ENCODE measurements at places on chromosomes 3 and 15. TPM values are rescaled to one million over a fixed set of nuclear protein-coding genes. Genes with fewer than 3 reads are reported as not detected.

DNA sequence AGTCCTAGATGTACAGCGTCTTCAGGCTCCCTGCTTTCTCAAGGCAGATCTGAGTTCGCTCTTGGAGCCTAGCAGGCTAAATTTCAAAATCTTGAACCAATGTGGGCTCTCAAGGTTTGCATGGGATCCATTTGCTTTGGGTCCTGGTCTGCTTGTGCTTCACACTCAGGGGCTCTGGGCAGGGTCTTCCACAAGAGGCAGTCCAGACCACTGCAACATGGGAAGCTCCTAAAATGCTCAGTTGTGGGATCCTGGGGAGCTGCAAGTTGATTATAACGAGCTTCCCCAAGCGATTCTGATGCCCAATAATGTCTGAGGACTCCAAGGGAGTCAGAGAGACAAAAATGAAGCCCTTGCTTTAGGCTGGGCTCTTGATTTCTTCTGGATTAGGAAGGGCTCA is 6.7 kb downstream of the NUTM1 start:
- DNase-seq, result no peak

DNA sequence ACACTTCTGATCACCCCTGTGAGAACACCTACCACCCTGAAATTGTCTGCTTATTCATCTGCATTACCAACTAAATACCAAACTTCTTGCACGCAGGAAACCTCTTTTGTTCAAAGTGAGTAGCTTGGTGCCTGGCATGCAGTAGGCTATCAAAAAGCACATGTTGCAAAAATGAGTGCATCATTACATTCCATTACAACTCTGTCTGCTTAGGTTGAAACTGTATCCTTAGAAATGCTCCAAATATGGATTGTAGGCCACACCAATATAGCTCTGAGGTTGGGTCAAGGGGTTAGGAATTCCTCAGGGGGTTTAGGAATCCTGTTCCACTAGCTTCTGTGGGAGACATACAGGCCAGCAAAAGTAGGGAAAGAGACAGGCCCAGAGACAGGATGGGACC is 107.2 kb downstream of the THRB start:
- DNase-seq, result no peak

GRCh38 chr15:78921517-78921916 is 23.3 kb downstream of the CTSH start:
- DNase-seq, result no peak

GRCh38 chr3:178439504-178439903 is 96.7 kb upstream of the KCNMB2 start:
- peak; percentile 62 for DNase-seq

- DNase-seq, result peak; percentile 94
Measured at GRCh38 chr15:57510647-57511046, 81.1 kb upstream of the MYZAP start.

GRCh38 chr15:85116066-85116465 is 134.4 kb downstream of the PDE8A start:
- no peak for DNase-seq

- DNase-seq, result peak; percentile 41
Measured at GRCh38 chr3:141401573-141402475, 33.5 kb downstream of the ZBTB38 start.

GRCh38 chr3:74200952-74201351 is 413.5 kb downstream of the CNTN3 start:
- no peak for DNase-seq

GRCh38 chr3:52006017-52006819 is 10.5 kb upstream of the RPL29 start:
- DNase-seq, result no peak

- DNase-seq, result no peak
Measured at GRCh38 chr3:161798016-161798415, 301.4 kb downstream of the OTOL1 start.

DNA sequence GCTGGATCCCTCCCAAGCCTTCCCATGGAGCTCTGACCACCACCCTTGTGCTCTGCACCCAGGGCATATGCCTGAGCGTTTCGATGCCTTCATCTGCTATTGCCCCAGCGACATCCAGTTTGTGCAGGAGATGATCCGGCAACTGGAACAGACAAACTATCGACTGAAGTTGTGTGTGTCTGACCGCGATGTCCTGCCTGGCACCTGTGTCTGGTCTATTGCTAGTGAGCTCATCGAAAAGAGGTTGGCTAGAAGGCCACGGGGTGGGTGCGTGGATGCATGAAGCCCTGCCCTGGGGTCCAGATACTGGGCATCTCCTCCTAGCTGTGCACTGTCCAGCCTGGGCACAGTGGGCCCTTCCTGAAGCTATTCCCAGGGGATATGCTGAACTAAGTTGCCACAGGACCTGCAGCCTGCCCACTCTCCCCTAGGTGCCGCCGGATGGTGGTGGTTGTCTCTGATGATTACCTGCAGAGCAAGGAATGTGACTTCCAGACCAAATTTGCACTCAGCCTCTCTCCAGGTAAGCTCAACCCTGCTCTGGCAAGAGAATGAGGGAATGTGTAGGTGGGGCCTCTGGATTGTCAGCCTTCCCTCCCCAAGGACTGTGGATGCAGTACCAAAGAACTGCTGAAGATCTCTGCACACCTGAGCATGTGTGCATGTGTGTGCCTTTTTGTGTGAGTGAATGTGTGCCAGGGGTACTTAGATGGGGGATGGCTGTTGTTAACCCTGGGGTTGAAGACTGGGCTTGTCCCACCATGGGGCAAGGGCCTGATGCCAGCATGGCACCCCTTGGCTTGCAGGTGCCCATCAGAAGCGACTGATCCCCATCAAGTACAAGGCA is 2.1 kb downstream of the MYD88 start:
- no peak for DNase-seq

DNA sequence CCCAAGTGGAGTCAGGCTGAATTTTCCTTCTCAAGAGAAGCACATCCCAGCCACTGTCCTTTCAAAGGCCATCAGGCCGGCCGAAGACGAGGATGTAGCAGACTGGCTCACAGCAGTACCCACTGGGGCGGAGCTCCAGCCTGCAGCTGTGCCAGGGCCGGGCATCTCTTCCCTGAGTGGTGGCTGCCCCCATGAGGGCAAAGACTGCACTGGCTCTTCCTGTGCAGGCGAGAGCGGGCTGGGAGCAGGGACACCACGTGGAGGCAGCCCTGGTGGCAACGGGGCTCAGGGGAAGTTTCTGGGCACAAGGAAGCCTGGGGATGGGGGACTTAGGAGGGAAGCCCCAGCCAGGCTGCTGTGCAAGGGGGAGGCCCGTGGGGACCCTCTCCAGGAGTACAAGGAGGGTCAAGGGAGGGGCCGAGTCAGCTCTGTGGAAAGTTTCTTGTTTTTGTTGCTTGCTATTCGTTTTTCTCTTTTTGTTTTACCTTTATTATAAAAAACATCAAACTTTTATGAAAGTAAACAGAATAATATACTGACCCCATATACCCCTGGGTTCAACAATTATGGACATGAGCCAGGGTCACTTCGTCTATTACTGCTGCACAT is 66.1 kb downstream of the RPN1 start:
- peak; percentile 74 for DNase-seq

GRCh38 chr3:53792866-53793265 is 53.4 kb downstream of the CHDH start:
- DNase-seq, result no peak

GRCh38 chr15:70783610-70784022 is 20.3 kb upstream of the UACA start:
- DNase-seq, result peak; percentile 82

DNA sequence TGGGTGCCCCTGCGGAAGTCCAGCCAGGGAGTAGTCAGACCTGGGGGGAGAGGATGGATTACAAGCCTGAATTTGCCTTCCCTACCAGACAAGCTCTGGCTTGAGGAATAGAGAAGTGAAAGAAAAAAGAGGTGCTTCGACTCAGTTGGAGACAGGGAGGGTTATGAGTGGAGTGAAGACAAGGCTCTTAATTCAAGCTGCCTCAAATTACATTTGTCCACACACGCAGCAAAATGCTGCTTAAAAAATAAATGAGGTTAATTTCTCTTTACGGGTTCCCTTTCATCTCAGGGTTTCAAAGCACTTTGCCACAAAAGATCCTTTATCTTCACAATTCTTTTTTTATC is 49.0 kb upstream of the SLC4A7 start:
- DNase-seq, result peak; percentile 22

DNA sequence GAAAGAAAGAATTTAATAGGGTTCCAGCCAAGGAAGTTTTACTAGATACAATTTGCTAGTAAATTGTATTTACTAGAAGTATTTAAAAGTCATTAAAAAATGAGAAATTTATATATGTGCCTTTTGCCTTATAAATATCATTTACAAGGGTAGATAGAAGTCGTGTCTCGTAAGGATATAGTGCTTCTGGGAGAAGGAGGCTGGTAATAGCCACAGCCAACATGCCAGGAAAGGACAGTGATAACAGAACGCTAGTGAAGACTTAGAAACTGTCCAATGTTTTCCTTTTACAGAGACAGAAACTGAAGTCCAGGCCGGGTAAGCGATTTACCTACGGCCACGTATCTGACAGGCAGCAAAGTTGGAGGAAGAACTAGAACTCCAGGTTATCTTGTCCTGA is 113.5 kb upstream of the LRRN1 start:
- DNase-seq, result no peak

- DNase-seq, result peak; percentile 64
Measured at GRCh38 chr3:33372218-33373081, 67.8 kb downstream of the UBP1 start.

DNA sequence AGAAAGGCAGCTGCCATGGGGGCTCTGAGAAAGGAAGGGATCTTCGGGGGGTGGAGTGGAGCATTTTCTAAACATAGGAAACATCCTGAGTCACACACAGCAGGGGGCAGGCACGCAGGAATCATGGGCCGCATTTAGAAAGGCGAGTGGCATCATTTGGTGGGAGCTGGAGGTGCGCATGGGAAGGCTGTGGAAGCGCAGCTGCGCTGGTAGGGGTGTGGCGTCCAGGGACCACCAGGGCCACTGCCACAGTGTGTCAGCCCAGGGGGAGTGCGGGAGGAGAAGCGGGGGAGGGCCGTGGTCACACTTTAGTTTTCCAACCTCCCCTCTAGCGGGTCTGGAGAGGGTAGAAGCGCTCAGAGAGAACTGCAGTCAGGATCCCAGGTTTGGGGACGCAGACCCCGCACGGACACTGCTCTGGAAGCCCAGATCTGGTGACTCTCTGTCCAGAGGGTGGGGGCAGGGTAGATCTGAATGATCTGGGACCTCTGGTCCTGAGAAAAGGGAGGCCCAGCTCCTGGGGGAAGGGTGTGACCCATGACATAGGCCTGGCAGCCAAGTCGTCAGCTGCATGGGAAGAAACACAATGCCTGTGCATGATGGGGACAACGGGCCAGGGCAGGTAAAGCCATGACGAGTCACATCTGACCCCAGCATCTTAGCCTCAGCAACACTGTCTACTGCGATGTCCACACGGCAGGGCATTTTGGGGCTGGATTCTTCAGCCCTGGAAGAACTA is 88.0 kb upstream of the IQSEC1 start:
- DNase-seq, result no peak

GRCh38 chr15:63374686-63375520 is 6.7 kb downstream of the CA12 start:
- DNase-seq, result peak; percentile 79

DNA sequence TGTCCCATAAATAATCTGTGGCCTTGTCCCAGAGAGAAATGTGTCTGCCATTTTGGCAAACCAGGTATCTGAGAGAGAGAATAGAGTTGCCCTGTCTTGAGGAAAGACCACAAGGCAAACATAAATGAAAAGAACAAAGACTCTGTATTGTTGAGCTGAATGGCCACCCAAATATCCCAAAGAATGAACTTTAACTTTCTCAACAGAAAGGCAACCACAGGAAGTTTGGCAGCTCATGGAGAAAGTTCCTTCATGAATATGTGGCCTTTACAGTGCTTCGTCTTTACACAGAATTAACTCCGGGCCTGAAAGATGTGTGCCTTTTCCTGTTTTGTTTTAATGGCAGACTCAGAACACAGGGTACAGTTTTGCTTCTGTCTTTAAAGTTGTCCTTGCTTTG is 41.4 kb upstream of the THBS1 start:
- DNase-seq, result no peak

GRCh38 chr3:125654526-125654925 is 59.2 kb upstream of the OSBPL11 start:
- no peak for DNase-seq

DNA sequence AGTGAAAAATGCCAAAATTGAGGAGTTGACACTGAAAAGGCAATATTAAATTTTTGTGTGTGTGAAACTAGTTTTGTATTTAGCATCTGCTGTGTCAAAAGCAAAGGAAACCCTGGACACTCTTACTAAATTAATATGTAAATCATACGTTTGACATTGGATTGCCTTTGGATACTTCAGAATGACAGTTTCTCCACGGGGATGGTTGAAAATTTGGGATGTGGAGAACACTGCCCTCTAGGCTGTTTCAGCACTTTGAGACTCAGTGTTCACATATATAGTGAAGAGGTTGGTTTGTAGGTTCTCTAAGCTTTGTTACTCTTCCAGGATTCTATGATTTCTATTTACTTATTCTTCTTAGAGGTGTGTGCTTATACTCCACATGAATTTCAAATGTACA is 3.0 kb downstream of the ROBO2 start:
- no peak for DNase-seq

DNA sequence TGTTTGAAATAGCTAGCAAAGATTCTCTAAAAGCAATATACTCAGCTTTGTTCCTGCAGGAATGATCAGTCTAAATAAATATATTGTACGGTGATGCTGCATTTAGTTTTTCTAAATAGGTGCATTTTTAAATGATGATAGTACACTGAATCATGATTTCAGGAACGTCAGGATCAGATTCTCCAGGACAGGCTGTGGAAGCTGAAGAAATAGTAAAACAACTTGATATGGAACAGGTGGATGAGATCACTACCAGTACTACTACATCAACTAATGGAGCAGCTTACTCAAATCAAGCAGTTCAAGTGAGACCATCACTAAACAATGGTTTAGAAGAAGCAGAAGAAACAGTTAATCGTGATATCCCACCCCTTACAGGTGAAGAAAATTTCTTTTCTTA is 46.3 kb upstream of the EIF3J start:
- no peak for DNase-seq

GRCh38 chr3:52396907-52397591 is 47.9 kb downstream of the SEMA3G start:
- no peak for DNase-seq

DNA sequence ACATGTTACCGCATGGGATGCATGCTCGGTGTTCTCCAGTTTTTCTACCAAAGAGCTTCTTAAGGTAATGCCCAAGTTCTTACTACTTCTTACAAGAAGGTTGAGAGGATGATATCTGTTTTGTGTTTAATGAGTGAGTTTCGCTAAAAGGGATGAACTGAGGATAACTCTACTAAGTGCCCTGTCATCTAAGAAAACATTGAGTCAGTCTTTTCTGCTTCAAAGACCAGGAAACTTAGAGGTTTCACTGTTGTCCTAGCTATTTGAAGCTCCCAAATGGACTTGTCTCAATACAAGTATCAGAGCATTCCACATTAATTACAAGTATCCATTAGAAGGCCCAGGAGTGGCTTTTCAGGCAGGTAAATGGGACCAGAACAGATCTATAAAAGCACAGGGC is 296.2 kb downstream of the KBTBD8 start:
- DNase-seq, result no peak

GRCh38 chr15:67240235-67241131 is 14.0 kb downstream of the AAGAB start:
- DNase-seq, result no peak

SUMF1 gene
- 47.4 TPM for total RNA-seq

POU1F1 gene
- total RNA-seq, result not detected

SERINC4 gene
- total RNA-seq, result under 0.01 TPM

GOLGA6D gene
- not detected for total RNA-seq

DNASE1L3 gene
- total RNA-seq, result not detected

ZDHHC23 gene
- 0.32 TPM for total RNA-seq

OXTR gene
- total RNA-seq, result 310 TPM

EFCC1 gene
- total RNA-seq, result not detected

NEK10 gene
- 1.9 TPM for total RNA-seq

POTEB gene
- total RNA-seq, result not detected

COMMD2 gene
- 28.3 TPM for total RNA-seq

PPP1R14D gene
- not detected for total RNA-seq

SPINK8 gene
- not detected for total RNA-seq

All from fibroblast of villous mesenchyme (primary cell).